Activated CD4-positive, alpha-beta T cell treated with anti-CD3 and anti-CD28 coated beads for 48 hours (primary cell): ENCODE measurements at places on chromosomes 2 and 18.
A peak's percentile ranks its signal among the peaks of the same experiment; 100 is the strongest.

DNA sequence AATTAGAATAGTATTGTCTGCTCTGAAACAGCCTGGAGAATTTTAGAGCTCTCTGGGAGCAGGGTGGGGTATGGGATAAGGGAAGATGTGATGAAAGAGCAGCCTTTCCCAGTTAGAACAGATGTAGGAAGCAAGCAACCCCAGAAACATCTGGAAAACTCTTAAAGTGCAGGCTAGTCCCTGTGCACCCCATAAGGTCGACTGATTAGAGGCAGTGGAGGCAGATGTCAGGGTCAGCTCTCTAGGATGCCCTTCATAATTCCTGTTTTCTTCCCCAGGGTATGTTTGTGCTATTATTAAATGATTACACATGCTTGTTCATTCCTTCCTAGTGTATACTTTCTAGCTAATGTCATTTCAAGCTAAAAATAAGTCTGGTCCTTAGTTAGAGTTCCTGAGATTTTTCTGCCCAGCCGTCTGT is 41.7 kb downstream of the PTPRM start:
- DNase-seq: no peak

DNA sequence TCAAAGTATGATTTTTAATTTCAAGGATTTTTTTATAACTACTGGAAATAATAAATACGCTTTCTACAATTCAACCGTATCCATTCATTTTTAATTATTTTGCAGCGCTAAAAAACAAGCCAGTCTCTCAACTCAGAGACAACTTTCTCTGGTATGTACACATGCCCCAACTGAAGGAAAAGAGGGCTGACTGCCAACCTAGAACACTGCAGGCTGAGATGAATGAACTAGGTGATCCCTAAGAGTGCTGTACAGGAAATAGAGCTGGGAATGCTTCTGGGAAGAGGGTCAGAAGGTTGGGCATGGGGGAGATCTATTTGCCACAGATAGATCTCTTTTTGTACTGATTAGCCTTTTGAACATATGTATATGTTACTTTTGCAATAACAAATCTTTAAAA is 460.1 kb downstream of the NR4A2 start:
- DNase-seq: no peak

DNA sequence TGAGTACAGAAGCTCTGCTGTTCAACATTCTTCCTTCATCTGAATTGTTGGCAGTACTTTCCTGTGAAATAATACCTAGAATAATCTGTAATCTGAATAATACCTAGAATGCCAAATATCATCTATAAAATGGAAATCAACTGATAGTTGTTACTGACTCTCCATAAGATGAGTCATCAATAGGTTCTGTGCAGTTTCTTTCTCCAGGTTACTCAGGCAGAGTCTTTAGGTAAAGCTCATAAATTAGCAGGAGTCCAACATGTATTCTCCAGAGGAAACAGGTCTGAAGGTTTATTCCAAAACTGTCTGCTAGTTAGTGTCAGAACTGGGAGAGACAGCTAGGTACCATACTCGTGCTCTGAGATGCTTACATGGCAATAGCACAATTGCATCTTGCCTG is 282.0 kb upstream of the MAP2 start:
- DNase-seq: no peak

GRCh38 chr2:45595721-45596435 is 15.2 kb downstream of the SRBD1 start:
- DNase-seq: no peak

DNA sequence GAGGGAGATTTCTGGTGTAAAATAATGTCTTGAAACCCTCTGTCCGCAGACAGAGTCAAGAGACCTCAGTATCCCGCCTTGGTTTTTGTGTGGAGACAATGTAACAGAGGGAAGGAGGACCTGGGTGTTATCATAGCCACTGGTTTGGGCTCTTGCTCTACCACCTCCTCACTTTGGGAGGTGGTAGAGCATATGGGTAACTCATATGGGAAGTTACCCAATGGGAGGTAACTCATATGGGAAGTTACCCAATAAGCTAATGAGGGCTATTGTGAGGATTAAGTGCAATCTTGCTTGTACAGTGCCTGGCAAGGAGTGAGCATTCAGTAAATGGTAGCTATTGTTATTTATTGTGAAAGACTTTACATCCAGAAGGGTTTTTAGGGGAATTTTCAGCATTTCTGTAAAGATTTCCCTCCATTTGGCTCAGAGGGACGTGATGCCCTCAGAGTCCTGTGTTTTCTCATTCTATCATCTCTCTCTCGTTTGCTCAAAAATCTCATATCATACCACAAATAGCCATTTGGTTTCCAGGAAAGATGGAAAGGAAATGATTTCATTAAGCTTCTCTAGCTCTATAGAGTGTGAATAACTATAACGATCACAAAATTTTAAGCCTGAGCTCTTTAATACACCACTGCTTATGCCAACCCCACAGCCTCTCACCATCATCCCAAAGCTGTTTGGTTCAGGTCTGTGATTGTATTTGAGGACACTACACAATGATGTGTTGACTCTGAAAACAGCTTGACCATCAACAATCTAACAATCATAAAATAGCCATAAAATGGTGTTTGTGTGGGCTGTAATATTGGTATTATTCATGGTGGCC is 307.7 kb downstream of the STK39 start:
- no peak for DNase-seq

DNA sequence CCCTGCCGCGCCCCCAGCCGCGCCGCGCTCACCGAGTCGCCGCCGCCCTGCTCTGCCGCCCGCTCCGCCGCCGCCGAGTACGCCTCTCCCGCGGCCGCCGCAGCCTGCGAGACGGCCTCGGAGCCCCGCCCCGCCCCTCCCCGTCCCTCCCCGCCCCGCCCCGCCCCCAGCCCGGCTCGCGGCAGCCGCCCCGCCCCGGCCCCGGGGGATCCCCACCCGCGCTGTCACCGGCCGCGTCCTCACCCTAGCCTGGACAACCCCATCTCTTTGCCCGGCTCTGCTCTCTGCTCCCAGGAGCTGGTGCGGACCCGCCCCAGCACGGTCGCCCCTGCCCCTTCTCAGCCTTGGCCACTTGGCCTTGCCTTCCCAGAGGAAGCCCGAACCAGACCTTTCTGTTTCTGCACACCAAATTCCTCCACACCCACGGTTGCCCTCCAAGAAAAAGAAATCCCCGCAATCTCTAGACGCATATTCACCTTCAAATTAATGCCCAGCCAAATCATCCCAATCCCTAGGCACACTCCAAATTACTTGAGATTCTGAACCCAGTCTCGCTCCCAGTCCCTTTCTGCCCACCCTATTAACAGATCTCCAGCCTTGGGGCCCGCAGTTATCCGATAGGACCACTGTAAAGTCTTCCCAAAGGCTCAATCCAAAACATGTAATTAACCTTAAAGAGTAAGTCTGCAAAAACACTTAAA is at the start of gene CYRIA:
TSS of gene CYRIA (minus strand) at position 87 of the 701 bp plus-strand sequence. CDS start 77,715 bp downstream, outside the sequence.
- DNase-seq: peak; percentile 56

DNA sequence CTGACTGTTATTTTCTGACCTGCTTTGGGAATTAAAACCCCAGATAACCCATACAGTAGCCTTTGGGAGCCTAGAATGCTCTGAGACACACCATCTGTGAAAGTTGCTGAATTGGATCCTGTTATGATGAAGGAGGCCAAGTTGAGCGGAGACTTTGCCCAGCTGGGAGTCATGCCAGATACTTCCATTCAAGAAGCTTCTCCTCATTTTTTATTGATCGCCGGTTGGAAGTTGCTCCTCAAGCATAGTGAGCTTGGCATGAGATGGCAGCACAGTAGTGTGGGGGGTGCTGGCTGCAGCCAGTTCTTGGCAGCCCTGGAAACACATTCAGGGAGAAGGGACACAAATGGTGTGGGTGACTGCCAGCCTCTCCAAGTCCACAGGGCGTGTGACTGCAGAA is 270.7 kb upstream of the NRP2 start:
- DNase-seq: no peak
